Foreskin keratinocyte (primary cell): ENCODE measurements at places on chromosomes 3 and 15. TPM values are rescaled to one million over a fixed set of nuclear protein-coding genes. Genes with fewer than 3 reads are reported as not detected.

DNA sequence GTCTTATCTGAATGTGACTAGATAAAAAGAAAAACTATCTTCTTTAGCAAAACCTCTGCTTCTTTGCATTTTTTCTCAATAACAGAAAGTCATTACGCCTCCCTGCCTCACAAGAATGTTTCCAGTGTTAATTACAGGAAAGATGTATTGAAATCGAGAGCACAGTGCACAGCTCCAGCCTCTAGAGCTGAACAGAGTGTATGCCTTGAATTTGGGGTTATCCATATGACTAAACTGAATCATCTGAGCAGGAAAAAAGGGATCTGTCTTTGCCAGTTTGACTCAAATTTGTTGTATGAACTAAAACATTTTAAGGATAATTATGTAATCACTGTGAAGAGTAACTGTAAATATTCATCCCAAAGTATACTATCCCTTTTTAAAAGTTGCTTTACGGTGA is 149.1 kb upstream of the CGNL1 start:
- no peak for DNase-seq

- DNase-seq = no peak
Measured at GRCh38 chr3:43953814-43954692, 263.3 kb downstream of the ABHD5 start.

DNA sequence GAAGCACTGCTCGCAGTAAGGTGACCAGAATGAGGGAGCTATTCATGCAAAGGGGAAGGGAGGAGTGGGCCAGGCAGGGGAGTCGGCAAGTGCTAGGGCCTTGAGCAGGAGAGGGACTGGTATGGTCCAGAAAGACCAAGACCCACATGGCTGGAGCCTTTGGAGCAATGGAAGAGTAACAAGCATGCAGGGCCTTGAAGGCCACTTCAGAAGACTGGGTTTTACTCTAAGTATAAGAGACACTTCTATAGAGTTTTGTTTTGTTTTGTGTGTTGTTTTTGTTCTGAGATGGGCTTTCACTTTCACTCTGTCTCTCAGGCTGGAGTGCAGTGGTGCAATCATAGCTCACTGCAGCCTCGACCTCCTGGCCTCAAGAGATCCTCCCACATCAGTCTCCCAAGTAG is 42.0 kb downstream of the BFSP2 start:
- DNase-seq = no peak

- peak; percentile 22 for DNase-seq
Measured at GRCh38 chr3:29064085-29064484, 216.8 kb upstream of the RBMS3 start.

- DNase-seq = no peak
Measured at GRCh38 chr3:140311428-140311827, 366.4 kb upstream of the TRIM42 start.

DNA sequence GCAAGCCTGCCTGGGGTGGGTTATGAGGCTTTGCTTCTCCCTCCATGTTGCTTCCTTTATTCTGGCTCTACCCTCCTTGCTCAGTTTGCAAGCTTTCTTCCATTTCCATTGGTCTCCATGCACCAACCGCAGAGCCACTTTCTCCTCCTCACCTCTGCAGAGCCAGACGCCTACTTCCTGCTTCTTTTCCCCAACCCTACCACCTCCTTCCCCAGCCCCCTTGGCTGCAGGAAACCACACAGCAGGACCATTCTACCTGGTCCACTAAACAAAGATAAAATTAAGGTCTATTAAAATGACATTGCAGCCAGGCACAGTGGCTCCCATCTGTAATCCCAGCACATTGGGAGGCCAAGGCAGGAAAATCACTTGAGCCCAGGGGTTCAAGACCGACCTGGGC is 10.0 kb upstream of the CAV3 start:
- no peak for DNase-seq

DNA sequence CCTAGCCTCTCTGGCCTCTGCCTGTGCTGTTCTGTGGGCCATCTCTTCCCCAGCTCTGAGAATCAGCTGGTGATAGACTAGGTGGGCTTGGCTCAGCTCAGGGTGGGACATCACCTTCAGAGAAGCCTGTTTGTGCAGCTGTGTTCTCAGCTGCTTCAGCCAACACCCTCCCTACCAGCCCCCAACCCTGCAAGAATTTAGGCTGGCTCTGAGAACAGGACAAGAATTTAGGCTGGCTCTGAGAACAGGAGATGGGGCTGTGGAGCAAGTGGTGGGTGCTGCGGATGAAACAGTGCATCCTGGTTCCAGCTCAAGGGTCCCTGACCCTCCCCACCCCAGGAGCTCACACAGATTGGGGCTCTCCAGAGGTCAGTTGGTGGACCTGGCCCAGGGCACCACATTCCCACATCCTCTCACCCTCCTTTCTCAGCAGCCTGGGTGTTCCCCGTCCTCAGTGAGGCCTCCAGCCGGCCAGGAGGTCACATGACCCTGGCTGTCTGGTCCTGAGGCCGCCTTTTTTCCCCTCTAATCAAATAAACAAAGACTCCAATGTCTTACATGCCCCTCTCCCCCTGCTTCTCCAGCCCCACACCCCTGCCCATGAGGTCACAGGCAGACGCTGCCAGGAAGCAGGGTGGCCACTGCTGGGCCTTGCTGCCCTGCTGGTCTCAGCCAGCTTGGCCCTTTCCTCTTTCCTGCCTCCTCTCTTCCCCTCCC is 14.9 kb downstream of the PLEKHO2 start:
- no peak for DNase-seq

DNA sequence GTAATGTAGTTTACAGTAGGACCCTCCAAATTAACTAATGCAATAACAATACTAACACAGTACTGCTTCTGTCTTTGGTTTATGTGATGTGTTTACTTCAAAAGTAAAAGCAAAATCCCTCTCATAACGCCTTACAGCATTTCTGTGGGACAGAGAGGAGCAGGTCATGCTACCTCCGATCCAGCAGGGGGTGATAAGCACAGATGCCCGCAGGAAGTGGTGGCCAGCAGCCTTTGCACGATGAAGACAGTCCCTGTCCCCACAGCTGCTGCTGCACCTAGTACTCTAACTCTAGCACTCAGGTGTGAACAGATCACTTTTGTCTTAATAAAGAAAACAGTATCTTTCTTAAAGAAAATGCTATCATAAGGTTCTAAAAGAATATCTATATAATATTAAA is 38.3 kb downstream of the ANO10 start:
- no peak for DNase-seq

GRCh38 chr3:138038725-138039462 is 28.9 kb downstream of the CLDN18 start:
- DNase-seq = no peak

DNA sequence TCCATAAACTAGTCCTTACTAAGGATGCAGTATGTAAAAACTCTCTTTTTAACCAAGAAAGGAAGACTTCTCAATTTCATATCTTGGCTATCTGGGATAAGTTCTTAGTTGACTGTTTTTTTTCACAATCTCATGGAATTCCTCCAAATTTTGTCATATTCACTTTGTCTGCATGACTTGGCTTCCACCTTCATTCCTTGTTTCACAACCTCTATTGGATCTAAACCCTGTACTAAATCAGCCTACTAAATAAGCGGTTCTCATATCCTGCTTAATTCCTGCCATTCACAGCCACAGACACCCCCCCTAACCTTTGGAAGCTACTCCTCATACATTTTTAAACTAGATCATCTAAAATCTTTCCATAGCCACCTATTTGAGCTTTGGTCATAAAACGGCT is 370.6 kb upstream of the NAALADL2 start:
- no peak for DNase-seq

DNA sequence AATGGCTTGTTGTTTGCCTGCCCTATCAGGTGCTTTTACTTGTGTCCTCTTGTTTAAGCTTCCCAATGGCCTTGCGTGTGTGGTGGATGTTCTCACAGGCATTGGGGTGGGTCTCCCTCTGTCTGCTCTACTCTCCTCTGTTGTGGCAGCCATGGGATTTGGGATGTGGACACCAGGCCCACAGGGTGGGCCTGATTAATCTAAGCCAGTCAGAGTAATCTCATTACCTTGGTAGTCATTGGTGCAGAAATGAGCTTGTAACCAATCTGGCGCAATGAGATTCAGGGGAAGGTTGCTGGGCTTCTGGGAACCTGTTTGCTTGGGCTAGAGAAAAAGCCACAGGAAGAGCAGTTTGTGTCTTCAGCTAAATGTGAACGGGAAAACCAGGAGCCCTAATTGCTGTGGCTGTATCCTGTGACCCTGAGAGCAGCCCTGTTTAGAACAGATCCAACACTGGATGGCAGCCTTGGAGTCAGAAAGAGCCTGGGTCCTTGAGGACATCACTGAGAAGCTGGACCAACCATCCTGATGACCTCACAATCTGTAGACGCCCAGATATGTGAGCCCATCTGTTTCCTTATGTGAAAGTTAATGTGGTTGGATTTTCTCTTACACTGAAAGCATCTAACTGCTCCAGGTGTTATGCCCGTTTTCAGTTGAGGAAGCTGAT is 157.3 kb upstream of the UBE2E1 start:
- DNase-seq = no peak

DNA sequence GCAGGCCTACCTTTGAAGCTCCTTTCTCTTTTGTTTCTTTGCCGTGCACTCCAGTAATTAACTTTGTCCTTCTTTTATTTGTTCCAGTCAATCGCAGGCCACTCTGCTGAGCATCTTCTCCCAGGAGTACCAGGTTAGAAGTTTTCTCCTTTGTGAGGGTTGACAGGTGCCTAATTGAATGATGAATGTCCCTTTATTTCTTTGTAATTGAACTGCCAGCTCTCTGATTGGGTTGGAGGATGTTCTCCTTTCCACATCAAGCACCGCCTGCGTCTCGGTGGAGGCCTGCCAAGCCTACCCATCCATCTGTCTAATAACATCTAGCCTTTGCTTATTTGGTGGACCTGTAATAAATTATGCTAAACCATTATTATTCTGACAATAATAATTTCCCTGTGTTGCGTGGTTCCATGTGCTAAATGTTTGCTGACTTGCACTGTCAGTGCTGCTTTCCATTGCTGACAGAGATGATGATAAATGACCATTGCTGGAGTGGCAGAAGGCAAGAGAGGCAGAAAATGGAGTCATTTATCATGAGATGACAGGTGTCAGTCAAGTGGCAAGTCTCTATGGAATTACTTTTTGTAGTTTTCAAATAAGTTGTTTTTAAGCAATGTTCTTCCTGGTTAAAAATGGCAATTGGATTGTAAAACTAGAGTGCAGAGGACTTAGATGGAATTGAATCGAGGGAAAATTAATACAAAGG is 64.9 kb downstream of the CDIN1 start:
- no peak for DNase-seq

DNA sequence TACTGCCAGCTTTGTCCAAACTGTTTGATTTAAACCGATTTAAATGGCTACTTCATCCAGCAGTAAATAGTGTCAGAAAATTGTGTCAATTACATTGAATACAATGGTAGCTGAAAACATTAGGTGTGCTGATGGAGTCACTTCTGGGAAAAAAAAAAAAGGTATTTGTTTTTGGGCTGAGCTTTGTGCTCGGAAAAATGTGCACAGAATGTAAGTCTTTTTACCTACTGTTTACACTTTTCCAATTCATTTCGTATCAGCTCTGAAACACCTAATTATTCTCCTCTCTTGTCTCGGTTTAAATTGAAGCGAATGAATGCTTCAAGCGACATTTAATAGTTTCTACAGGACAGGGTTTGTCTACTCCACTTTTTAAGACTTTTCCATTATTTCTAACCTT is 1078.4 kb downstream of the ROBO1 start:
- no peak for DNase-seq

GRCh38 chr3:123685780-123686179 is 100.9 kb upstream of the HACD2 start:
- DNase-seq = no peak

- DNase-seq = no peak
Measured at GRCh38 chr3:51686056-51686455, 15.0 kb downstream of the TEX264 start.

- no peak for DNase-seq
Measured at GRCh38 chr3:66140106-66140505, 80.7 kb upstream of the SLC25A26 start.

DNA sequence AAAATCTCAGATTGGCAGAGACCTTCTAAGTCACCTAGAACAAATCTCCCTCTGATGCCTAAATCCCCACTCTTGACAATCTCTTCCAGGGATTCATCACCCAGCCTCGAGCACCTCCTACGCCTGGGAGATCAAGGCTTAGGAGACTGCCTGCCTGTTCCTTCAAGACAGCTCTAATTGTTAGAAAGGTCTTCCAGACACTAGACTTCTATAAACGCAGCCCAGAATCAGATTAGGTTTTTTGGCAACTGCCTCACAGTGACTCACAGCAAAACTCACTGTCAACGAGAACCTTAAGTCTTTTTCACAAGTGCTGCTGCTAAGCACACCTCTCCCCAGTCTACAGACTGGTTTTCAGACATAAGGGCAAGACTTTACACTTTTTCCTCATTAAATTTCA is 23.1 kb downstream of the SRGAP3 start:
- peak; percentile 48 for DNase-seq

DNA sequence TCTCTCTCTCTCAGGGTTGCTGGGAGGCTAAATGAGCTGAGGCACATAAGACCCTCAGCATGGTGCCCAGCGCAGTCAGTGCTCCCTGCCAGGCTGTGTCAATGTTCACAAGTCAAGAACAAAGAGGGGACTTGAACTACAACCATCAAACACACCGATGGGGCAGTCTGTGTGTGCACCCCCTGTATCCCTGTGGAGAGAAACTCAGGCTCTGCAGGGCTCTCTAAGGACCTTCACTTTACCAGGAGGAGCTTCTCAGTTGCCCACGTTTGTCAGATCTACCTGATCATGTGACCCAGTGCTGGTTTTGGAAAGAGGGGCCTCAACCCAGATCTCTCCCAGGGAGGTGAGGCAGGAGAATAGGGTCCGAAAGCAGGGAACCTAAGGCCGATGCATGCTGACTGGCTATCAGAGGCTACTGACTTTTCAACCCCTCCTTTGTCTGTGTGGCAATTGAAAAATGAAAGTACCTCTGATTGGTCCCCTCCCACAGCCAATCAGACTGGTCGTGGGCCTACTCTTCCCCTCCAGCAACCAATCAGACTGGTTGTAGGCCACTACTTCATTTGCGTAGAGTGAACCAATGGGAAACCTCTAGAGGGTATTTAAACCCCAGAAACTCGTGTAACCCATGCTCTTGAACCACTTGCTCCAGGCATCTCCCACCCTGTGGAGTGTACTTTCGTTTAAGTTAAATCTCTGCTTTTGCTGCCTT is 34.0 kb downstream of the RHCG start:
- no peak for DNase-seq

Gene ERC2
- 0.08 TPM in 1 of 2 replicates, not detected in the other for polyA plus RNA-seq

Gene ELL3
- polyA plus RNA-seq = 1.9 and 3.0 TPM in 2 replicates

Gene FAM174B
- polyA plus RNA-seq = 0.25 and 0.32 TPM in 2 replicates

Gene SUCNR1
- polyA plus RNA-seq = not detected in 2 replicates

Gene GP9
- polyA plus RNA-seq = not detected in 2 replicates

Gene CAV3
- polyA plus RNA-seq = not detected in 2 replicates
